ENCODE measurements at places on chromosomes 1 and 21.

GRCh38 chr1:4636186-4636585, 18.2 kb upstream of the AJAP1 start:
- DNase-seq = no peak

- DNase-seq = no peak
These were observed 78.7 kb downstream of the PBX1 start for GRCh38 chr1:164637461-164638375.

DNA sequence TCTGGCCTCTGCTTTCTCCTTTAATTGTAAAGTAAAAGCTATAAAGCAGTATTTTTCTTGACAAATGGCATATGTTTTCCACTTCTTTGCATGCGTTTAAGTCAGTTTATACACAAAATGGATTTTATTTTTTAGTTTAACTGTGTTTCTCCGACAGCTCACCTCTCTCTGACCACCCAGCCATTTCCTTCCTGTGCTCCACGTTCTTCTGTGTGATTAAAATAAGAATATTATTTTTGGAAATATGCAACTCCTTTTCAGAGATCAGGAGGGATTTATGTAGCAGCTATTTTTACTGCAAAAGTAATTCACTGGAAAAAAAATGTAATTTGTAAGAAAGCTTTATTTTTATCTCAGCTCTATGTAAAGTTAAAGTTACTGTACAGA, 18.0 kb downstream of the ETS2 start:
- no peak for DNase-seq

- no peak for DNase-seq
These were observed 18.1 kb upstream of the LSM10 start for GRCh38 chr1:36415661-36416326.

DNA sequence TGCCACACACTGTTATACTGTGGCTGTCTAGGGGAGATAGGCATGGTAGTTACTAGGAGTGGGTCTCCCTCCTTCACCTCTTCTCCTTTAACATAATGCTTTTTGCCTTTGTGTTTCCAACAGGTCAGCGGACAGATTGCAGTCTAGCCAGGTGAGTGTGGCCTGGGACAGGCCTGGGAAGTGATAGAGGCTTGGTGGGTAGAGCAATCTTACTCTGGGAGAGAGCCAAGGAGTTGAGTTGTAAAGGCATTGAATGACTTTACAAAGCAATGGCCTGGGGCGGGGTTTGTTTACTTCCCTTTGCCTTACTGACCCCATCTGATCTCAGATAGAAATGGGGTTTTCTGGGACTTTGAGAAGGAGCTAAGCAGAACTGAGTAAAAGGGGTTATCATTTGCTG, 51.0 kb upstream of the IKBKE start:
- DNase-seq = no peak

DNA sequence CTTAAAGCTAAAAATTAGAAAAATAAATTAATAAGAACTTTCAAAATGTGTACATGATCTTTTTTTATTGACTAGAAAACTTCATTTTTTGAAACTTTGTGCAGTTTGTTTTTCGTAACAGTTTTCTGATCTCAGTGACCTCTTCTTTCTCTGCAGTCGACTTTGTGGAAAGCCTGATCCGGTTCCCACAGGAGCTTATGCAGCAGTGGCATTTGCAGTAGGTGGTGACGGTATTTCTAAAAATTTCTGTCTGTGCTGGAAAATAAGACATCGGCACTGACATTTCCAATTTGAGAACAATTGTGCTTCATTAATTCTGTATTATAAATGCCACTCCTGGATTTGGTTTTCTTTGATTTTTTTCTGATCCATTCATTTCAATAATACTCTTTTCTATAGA, 68.8 kb downstream of the CLDN17 start:
- DNase-seq = no peak

GRCh38 chr1:209720326-209720725, 15.7 kb downstream of the HSD11B1 start:
- no peak for DNase-seq

- DNase-seq = no peak
These were observed 47.3 kb downstream of the INKA2 start for GRCh38 chr1:111691886-111692285.

DNA sequence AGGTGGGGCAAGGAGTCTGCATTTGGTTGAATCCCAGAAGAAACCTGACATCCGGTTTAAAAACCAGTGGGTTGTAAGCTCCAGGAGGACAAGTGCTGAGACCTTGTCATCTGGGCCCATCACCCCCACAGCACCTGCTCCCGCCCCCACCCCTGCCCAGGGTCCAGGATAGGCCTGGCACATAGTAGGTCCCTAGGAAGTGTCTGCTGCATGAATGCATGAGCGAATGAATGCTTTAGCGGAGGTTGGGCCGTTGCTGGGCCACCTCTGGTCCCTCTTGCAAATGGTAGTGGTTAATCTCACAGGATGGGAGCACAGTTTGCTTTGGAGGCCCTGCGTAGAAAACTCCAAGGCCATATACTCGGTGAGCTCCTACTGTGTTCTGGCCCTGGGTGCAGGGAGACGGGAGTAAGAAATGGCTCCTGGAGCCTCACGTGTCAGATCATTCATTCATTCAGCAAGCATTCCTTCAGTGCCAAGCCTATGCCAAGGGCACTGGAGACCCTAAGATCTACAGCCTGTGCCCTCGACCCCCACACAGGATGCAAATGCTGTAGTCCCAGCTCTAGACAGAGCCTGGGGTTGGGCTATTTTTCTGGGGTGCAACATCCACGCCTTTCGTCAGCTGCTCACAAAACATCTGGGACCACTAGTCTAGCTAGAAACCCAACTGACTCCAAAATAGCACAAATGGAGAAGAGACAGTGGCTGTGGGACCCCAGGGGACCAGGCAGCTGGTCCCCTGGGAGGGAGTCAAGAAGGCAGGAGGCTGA, 28.9 kb downstream of the EPHA2 start:
- no peak for DNase-seq

GRCh38 chr21:32215306-32215685, 63.6 kb downstream of the MIS18A start:
- DNase-seq = no peak

GRCh38 chr1:198657550-198658064, 18.8 kb downstream of the PTPRC start:
- DNase-seq = no peak

DNA sequence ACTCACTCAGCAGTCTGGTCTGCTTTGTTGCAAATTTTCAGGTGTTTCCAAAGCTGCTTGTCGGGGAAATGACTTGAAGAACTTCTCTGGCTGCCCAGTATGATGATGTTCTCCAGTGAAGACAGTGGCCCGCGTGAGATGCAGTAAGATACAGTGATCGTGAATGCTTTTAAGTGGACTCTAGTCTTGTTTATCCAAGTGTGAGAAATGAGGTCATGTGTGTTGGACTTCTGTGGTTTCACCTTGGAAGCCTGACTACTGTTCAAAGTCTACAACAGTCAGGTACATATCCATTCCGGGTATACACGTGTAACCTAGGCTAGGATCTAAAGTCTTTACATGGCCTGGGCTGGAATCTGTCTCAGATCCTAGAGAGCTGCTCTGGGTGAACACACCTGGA, 29.1 kb downstream of the ZNF695 start:
- DNase-seq = no peak

DNA sequence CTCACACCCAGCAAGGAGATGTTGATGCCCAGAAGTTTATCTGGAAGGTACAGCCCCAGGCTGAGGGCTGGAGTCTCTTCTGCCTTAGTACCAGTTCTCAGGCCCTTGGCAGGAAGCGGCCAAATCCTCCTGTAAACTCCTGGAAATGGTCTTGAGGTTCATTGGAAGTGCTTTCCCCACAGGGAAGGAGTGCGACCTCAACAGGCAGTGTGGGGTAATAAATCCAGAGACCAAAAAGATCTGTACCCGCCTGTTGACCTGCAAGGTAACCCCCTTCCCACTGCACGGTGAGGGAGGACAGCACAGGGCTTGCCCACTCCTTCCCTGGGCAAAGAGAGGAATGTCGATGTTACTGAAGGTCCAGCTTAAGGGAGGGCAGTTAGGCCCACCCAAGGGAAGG, 4.5 kb downstream of the ATXN7L2 start:
- DNase-seq = no peak

- no peak for DNase-seq
These were observed 30.3 kb upstream of the CLIC4 start for GRCh38 chr1:24714859-24715520.

DNA sequence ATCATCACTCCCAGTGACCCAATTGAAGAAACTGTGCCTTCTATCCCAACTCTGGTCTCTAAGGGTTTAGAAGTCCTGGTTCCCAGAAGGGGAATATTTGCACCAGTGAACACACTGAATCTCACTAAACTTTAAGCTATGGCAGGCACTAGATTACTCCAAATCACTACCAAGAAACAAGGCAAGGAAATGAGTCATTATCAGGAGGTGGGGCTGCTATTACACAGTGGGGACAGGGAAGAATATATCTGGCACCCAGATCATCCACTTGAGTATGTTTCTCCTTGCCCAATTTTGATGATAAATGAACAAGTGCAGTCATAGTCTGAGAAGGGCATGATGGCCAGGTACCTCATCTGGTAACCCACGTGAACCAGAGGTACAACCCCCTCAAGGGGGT, 7.0 kb downstream of the MRPL9 start:
- no peak for DNase-seq

GRCh38 chr1:12400027-12400693, 170.3 kb downstream of the VPS13D start:
- no peak for DNase-seq

DNA sequence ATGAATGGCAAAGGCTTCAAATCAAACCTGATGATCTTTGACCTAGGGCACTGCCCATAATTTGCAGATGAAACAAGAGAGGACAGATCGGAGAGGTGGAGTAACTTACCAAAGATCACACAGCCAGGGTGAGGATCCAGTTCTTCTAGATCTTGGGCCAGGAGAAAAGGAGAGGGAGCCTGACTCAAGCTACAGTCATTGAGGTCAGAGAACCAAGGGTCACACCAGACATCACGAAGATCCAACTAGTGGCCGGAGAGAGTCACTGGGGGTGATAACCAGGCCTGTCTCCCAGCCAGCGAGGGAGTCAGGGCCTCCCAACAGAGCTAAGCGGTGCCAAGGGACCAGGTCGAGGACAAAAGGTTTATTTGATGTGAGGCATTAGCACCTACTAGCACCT, 115.0 kb downstream of the RIPK4 start:
- no peak for DNase-seq

DNA sequence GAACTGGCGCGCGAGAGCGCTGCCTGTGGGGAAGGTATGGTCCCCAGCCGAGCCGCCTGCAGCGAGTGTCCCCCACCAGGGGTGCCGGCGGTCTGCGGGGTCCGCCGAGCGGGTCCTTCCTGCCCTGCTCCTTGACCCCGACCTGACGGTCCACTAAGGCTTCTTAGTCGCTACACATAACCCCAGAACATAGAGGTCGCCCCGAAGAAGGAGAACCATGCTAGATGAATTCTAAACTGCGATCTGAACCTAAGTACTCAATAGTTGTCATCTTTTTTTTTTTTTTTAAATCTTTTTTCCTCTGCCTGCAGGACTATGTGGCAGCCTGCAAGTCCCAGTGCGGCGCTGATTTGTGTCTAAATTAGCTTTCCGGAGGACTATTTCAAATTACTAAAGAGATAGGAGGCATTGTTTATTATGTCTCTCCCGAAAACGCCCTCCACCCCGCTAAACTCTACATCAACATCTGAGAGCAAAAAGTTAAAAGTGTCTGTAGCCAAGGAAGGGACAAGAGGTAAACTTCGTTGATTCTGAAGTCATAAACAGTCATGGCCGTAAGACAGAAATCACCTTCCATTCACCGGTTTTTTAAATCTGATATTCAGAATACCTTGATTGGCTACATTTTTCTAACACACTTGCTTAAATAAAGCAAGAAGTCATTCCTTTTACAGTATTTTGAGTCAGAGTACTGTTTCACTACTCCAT, 476 bp downstream of the AXDND1 start:
- no peak for DNase-seq

GRCh38 chr21:32626621-32627196, 14.5 kb upstream of the CFAP298 start:
- DNase-seq = no peak

DNA sequence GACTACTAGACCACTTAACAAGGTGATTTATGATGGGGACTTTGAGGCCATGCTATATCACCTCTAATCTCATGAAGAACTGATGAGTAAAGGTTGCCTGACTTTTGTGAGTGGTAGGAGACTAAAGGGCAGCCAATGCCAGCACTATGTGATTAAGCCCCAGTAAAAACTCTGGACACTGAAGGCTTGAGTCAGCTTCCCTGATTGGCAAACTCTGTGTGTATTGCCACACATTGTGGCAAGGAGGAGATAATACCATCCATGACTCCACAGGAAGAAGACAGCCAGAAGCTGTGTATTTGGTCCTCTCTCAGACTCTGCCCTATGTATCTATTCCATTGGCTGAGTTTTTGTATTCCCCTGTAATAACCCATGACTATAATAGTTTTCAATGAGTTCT, 413.3 kb upstream of the ZRANB2 start:
- no peak for DNase-seq

DNA sequence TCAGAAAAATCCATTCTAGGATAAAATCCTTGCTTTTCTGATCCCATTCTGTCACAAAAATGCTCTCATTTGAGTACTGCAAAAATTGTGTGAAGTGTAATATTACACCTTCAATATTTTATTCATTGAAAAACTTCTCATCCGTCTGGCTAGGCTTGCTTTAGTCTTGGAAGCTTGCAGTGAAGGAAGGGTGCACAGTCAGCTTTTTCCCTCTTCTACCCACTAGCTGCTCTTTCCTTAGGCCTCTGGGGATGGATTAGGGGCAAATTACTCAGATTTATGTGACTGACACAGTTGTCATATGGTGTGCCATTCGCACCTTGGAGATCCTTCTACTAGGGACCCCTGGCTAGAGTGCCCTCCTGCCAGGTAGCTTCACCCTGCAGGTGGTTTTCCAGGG, 32.1 kb downstream of the OVAAL start:
- DNase-seq = no peak

GRCh38 chr1:186812570-186812969, 16.2 kb upstream of the PLA2G4A start:
- DNase-seq = no peak

DNA sequence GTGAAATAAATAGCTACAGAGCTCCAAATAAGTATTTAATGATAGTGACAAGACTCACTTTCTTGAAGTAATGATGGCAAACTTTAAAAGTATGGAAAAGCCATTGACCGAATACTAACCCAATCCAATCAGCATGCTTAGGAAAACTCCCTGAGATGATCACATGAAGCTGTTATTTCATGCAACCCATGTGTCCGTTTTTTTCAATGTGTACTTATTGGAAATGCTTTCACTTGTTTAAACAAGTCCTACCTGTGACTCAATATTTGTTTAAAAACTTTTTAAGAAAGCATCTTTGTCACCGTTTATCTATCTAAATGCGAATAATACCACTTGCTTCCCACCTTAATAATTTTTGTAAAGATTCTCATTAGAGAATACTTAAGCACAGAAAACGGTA, 185.8 kb downstream of the NRIP1 start:
- no peak for DNase-seq

- DNase-seq = no peak
These were observed 1.4 kb downstream of the KLHDC7A start for GRCh38 chr1:18481921-18482701.

DNA sequence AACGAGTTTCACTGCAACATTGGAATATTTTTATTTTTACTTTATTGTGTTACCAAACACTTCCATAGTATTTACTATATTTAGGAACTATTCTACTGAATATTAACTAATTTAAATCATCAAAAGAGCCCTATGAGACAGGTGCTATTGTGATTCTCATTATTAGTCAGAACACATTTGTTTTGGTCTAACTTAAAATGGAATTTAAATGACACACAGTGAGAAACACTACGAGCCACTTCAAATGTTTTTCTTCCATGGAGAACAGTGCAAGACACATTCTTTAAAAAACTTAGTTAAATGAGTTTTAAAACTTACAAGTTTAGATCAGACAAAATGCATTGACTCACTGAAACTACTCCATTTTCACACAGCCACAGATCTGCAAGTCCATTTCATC, 6.6 kb upstream of the TRAF3IP3 start:
- DNase-seq = no peak

- peak; percentile 34 for DNase-seq
These were observed 11.0 kb upstream of the RNU1-3 start for GRCh38 chr1:16677552-16678431.

Data from stimulated activated CD8-positive, alpha-beta memory T cell treated with anti-CD3 and anti-CD28 coated beads, Interleukin-7, amount 100 ng/mL, for 24 hours (primary cell).